ENCODE measurements at places on chromosomes 7 and 10.

- no peak for DNase-seq
Measured at GRCh38 chr10:48224979-48225560, 49.4 kb downstream of the FRMPD2 start.

DNA sequence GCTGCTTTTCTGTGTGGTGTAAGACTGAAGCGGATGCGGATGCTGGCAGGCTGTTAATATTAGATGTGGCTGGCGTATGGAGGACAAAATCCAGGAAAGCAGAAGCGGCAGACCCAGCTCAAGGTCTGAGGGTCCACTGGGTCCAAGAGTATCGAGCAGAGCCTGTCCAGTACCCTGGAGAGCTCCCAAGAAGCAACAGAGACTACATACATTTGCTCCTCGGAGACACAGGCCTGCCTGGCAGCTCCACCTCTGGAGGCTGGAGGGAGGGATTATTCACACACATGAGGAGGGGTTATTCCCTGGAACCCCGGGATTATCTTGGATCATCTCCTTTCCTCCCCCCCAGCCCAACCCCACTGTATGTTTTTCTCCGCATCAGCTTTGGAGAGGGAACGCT, 31.3 kb upstream of the LOXL4 start:
- no peak for DNase-seq

DNA sequence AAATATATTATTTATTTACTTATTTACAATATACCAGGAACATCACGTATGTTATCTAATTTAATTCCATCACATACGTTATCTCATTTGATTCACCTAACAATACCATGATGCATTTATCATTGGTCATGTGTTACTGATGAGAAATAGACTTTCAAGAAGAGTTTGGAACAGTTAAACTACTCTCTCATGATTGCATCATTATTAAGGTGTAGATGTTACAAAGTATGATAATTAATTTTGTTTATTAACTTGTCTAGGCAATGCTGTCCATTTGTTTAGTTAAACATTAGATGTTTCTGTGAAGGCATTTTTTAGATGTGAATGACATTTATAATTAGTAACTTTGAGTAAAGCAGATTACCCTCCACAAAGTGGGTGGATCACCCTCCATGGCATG, 32.0 kb upstream of the PCDH15 start:
- no peak for DNase-seq

DNA sequence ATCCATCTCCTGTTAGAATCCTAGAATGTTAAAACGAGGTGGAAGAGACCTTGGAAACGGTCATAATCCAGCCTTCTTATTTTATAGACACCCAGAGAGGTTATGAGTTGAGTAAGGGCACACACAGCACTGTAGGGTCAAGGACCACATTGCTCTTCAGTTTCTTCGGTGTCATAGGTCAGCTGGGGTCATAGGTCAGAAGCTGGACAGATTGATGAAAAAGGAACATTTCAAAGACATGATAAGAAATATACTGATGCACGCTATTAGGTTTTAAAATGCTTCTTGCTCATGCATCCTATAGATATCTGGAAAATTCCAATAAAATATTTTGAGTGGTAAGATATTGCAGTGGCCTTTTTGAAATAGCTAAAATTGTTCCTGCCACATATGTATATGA, 60.0 kb upstream of the BMS1 start:
- DNase-seq, result no peak

DNA sequence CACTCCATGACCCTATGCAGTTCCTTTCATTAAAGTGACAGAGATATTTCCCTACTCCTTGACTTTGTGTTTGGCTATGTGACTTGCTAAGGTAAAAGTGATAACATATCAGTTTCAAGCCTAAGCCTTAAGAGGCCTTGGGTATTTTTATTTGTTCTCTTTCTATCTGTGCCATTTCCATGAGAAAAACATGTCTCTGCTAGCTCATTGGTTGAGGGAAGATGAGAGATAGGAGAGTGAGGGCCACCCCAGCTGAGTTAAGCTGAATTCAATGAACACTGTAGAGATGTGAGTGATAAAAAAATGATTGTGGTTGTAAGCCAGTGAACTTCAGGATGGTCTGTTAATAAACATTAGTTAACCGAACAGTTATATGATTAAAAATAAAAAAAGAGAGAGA, 13.4 kb downstream of the TASOR2 start:
- DNase-seq, result no peak

DNA sequence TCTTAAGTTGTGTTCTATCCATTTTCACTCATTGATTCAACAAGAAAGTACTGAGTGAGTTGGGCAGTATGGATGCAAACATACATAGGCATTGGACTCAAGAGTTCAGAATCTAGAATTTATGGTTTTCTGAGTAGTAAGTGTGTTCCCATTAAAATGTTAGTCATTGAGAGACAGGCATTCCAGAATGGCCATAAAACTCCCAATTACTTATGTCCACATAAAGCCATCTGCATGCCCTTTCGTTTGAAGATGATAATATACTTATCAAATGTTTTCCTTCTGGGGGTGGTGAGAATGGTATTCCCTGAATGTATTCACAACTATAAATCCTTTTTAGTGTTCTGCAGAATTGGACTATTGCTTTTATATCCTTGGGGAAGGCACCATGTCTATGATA, 131.6 kb downstream of the CD36 start:
- DNase-seq, result peak; percentile 60

DNA sequence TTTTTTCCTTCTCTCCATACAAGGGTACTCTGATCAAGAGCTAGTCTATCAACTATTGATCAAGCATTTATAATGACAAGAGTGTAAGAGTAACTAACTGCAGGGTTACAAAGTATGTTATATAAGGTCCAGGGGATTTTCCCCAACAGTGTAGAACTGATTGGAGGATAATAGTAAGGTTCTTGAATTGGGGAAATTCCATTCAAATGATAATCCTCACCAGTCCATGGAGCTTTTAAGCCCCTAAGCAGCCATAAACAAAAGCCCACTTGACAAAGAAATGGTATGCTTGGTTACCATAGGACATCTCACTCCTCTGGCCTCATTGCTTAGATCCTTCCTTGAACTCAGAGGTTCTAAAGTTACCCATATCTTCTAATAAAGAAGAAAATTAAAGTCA, 8.2 kb downstream of the YME1L1 start:
- no peak for DNase-seq

DNA sequence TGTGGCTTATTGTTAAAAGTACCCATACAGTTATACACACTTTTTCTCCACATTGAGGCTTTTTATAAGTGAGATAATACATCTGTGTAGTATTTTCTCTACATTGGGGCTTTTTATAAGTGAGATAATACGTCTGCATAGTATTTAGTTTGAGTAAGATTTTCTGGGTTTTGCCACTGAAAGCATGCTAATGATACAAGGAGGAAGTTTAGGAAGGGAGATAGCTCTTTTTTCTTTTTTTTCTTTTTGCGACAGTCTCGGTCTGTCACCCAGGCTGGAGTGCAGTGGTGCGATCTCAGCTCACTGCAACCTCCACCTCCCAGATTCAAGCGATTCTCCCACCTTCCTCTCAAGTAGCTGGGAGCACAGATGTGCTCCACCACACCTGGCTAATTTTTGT, 13.3 kb downstream of the FAM107B start:
- no peak for DNase-seq

DNA sequence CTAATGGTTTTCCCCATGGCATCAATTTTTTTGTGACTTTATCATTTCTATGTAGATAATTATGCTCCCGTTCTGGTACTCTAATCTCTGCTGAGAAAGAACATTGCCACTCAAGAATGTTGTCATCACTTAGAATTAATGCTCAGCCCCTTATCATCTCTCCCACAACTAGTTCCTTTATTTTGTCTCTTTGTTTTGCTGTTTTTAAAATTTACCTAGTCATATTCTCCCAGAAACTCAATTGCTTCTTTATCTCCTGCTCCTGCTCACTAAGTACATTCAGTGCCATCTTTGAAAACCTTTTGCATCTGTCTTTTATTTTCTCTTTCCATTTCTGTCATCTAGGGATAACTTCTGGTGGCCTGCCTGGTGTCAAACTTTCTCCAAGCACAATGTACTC, 324.9 kb upstream of the MTPN start:
- no peak for DNase-seq

- DNase-seq, result no peak
Measured at GRCh38 chr7:154905146-154905545, 97.8 kb downstream of the PAXIP1 start.

DNA sequence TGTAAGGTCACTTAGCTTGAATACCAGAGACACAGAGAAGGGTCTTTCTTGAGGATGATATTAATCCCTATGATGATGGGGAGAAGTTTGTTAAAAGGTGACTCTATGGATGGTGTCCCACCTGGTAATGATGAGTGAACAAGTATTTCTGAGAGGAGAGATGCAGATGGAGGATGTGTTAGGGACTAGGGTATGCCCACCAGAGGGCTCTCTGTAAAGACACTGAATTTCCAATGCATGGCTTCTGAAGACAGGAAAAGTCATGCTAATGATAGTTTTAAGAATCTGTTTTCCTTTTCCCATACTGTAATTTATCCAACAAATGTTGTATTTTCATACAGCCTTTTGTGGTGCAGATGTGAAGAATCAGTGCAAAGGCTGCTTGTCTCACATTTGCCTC, 1250.9 kb upstream of the CELF2 start:
- no peak for DNase-seq

- DNase-seq, result no peak
Measured at GRCh38 chr7:98235901-98236300, 16.1 kb downstream of the TECPR1 start.

DNA sequence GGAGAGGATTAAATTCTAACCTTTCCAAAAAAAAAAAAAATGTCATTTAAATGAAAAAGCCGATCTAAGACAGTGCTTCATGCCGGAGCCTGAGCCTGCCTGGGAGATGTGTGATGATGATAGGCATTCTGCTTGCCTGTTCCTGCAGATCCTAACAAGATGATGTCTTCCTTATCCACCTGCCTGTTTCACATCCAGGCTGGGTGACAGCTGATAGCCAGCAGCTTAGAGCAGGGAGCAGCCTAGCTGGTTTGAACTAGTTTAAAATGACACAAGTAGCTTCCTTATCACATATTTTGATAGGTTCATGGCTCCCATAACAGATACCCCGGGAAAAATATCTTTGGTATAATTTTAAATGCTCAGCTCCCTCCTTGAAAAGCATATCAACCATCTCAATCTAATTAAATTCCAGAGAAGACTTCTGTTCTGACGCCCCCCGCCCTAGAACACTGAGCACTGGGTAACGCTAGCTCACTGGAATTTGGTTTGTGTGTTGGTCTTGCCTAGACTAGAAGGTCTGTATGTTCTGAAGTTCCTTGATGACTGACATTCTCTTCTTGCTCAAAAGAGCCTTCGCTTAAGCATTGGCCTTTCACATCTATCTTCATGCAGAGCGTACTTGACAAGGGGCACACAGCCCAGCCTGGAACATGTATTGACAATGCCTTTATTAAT, 96.9 kb upstream of the FGFR2 start:
- no peak for DNase-seq

GRCh38 chr7:151451156-151451555, 11.2 kb upstream of the CRYGN start:
- no peak for DNase-seq

DNA sequence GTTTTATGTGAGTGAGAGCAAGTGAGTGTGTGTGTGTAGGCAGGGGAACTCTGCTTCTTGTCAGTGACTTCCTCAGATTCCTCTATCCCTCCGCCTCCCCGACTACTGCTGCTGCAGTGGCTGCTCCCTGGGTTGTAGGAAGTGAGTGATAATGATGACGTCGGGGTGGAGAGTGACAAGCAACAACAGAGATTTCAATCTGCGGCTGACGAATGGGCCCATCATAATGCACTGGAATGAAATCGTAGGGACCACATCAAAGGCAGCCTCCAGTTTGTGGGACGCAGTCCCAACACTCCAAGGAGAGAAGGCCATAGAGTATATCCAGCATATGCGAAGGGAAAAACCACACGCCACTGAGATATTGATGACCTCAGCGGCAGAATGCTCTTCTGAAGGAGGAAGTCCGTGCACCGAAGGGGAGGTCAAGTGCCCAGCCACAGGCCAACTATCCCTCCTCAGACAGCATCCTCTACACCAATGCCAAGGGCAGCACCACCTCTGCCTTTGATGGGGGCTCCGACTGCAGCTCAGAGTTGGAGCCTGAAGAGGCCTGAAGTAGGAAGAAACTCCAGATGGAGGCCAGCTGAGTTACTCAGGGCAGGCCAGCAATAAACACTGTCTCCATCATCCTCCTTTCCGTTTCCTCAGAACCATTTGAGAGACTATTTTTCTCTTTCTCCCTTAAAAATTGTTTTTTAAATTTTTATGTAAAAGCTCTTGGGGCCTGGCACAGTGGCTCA, 11.3 kb upstream of the STMP1 start:
- peak; percentile 93 for DNase-seq

GRCh38 chr7:80764132-80764531, 125.7 kb downstream of the CD36 start:
- no peak for DNase-seq

DNA sequence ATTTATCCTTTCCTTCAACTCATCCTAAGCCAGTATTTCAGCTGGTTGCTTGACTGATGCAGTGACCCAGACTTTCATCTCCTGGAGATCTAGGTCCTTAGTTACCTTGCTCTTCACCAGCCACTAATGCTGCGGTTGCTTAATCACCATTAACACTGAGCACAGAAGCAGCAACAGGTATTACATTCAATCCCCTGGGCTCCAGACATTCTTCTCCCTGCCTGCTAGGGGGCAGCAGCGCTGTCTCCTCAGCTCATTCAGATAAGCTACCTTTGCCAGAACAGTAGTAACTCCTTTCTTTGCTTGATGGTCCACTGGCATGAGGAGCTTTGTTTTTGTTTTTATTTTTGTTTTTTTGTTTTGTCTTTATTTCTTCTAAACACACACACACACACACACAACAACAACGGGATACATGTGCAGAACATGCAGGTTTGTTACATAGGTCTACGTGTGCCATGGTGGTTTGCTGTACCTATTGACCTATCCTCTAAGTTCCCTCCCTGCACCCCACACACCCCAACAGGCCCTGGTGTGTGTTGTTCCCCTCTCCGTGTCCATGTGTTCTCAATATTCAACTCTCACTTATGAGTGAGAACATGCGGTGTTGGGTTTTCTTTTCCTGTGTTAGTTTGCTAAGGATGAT, 1043.2 kb upstream of the C7orf33 start:
- no peak for DNase-seq

- peak; percentile 74 for DNase-seq
Measured at GRCh38 chr10:116733566-116733965, 8.8 kb downstream of the HSPA12A start.

DNA sequence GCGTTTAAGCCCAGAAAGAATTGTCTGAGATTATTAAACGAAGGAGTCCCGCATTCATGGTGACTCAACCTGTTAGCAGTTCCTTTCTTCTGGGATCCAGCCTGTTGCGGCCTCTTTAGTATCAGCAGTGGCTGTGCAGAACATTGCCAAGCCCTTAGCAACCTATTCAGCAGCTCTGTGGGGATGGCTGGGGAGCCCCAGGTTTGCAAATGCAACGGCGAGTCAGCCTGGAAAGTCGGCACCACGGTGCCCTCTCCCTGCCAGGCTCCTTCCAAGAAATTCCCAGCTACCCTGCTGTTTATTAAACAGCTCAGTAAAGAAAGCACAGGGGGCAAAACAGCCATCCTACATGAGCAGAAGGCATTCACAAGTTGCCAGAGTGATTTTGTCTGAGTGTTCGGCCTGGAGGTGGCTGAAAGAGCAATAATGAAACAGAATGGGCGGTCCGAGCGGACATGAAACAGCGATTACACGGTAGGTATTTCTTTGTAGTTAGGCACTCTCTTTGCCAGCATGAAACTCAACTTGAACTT, 198.3 kb downstream of the BAMBI start:
- DNase-seq, result peak; percentile 28
